ENCODE measurements at places on chromosomes 5 and 9.

GRCh38 chr5:94469894-94470329 lies 148.5 kb downstream of the KIAA0825 start:
- no peak for DNase-seq

DNA sequence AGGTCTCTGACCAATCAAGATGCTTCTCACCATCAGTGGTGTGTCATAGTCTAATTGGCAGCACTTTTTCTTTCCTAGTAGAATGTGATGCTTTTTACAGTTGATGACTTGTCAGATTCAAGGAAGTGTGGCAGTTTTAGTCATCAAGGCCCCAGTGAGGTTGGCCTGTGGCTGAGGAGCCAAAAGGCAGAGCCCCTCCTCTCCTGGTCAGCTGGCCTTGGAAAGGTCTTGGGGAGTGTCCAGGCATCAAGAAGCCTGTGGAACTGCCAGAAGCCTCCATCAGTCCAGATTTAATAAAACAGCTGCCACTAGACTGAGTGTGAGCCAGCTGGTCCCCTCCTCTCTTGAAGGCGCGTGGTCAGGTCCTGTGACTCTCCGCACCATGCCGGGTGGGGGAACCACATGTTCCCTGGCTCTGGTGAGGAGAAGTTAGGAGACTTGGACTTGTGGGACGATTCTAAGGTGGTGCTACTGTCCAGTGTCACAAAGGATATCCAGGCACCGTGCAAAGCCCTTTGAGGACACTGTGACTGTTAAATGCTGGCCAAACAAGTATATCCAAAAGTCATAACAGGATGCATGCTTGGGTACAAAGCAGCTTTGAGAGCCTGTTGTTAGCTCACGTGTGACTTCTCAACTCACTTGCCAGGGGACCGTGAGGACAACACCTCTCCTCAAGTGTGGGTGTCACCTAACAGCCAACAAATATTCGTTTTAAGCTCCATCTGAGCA lies 6.1 kb upstream of the ANGPTL2 start:
- DNase-seq, result no peak

GRCh38 chr5:150461231-150461630 lies 11.7 kb upstream of the RPS14 start:
- DNase-seq, result no peak

GRCh38 chr5:134451225-134451935 lies 39.7 kb upstream of the CDKN2AIPNL start:
- DNase-seq, result no peak

DNA sequence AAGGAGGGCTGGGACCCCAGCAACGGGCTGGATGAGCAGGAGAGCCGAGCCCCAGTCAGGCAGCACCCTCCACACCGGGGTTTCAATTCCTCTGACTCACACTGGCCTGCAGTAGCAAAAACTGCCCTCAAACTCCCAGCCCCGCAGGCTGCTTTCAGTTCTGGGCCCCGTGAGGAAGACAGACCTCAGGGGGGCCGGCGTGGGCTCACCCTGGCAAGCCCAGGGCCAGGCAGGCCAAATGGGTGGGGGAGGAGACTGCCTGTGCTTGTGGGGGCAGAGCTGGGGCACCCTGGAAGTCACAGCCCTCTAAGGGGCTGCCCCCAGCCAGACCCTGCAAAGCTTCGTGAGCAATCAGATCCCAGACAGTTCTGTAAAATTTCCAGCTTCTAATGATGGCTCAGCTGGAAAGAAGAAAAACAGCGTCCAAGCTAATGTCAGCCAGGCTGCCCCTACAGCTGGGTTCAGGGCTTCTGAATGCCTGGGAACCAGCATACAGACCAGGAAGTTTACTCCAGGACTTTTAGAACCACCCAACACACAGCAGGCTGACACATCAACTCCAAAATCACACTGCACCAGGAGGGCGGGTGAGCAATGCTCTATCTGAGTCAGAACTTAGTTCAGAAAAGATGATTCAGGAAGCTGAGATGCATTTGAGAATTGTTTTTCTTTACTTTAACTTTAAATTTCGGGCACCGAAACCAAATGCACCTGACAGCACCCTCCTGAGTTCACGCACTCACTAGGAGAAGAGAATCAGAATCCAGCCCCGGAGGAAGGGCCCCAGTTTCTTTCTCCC lies 34.7 kb downstream of the LPCAT1 start:
- no peak for DNase-seq

GRCh38 chr5:154520861-154521453 lies 42.9 kb upstream of the HAND1 start:
- DNase-seq, result no peak

GRCh38 chr9:70475211-70475610 lies 60.8 kb upstream of the KLF9 start:
- no peak for DNase-seq
